ENCODE measurements at places on chromosomes 5 and 9. TPM values are rescaled to one million over a fixed set of nuclear protein-coding genes. Genes with fewer than 3 reads are reported as not detected.

Gene CNTFR
- total RNA-seq: 0.78 TPM

Gene TMEFF1
- 24.6 TPM for total RNA-seq

Gene MVB12B
- total RNA-seq: 7.7 TPM

Gene SPARC
- 247 TPM for total RNA-seq

Gene ANXA2R
- 0.49 TPM for total RNA-seq

Gene SPATA31A3
- 0.20 TPM for total RNA-seq

Gene TAS2R1
- not detected for total RNA-seq

Gene FAM221B
- total RNA-seq: not detected

DNA sequence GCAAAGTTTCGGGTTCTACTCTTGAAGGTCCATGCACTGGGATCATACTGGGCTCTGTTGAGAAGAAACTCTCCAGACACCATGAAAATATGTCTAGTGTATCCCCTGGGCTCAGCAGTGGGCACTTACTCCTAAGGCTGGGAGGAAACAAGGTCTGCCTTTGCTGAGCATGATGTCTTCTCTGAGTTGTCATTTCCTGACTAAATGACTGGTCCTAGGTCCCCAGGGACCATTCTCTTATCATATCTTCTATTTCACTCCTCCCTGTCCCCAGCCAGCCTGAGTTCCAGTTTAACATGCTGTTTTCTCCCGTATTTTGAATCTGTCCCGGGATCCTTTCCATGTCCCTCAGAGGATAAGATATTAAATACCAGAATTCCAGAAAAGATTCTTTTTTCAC, 225.4 kb downstream of the MTRR start:
- DNase-seq: no peak

DNA sequence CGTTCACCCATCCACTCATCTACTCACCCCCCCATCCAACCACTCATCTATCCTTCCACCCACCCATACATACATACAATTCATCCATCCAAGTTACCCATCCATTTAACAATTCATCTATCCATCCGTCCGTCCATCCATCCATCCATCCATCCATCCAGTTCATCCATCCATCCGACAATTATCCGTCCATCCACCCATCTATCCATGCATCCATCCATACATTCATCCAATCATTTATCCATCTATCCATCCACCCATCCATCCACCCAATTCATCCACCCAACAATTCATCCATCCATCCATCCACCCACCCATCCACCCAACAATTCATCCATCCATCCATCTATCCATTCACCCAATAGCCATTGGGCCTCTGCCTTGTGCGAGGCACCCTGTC, 173.2 kb upstream of the MVB12B start:
- no peak for DNase-seq

- no peak for DNase-seq
Measured at GRCh38 chr5:57862942-57863341, 380.3 kb upstream of the ACTBL2 start.

DNA sequence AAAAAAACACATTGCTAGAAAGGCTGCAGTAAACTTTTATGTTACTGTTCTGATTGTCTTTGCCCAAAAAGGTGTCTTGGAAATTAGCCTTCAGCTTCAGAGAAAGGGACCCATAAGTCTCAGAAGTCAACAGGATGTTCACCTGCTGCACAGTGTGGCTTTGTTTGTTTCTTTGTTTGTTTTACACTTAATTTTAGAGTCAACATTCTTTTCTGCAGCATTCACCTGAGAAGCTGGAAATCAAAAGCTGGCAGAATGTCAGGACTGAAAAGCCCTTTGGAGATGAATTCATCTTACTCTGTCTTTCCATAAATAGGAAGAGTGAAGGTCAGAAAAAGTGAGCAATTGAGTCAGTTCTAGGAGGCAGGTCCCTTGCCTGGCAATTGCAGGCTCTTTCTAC, 170.0 kb downstream of the PAPPA start:
- DNase-seq: no peak

GRCh38 chr5:43286623-43287022, 26.6 kb downstream of the HMGCS1 start:
- DNase-seq: no peak

GRCh38 chr5:157651623-157652376, 438 bp downstream of the SOX30 start:
- peak; percentile 3 for DNase-seq

DNA sequence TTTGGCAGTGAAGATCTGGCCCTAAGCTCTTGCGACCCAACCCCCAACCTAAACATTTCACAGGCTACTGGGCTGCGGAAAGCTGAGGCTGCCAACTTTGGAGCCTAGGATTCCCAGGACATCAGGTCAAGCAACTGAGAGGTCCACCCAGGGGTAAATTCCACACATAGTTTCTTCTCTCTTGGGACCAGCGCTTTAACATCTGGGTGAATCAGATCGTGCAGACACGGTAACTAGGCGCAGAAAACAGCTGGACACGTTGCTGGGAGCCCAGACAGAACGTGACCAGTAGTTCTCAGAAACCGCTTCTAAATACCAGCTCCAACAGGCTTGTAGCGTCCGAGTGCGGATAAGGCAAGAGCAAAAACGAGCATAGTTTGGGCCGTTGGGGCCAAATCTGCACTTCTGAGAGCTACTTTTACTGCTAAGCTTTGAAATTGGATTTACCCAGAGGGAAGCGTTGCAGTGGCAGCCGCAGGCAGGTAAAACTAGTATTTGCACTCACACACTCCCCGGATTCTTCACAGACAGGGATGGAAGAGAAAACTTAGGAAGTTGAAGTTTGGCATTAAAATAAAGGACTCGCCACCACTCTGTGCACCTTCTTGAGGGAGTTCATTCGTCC, 11.8 kb downstream of the ITGA1 start:
- peak; percentile 44 for DNase-seq

- DNase-seq: no peak
Measured at GRCh38 chr9:110738982-110739381, 70.4 kb downstream of the MUSK start.

GRCh38 chr9:84932915-84933527, 263.5 kb downstream of the NTRK2 start:
- no peak for DNase-seq

- no peak for DNase-seq
Measured at GRCh38 chr5:14364576-14365472, 216.8 kb upstream of the OTULINL start.

DNA sequence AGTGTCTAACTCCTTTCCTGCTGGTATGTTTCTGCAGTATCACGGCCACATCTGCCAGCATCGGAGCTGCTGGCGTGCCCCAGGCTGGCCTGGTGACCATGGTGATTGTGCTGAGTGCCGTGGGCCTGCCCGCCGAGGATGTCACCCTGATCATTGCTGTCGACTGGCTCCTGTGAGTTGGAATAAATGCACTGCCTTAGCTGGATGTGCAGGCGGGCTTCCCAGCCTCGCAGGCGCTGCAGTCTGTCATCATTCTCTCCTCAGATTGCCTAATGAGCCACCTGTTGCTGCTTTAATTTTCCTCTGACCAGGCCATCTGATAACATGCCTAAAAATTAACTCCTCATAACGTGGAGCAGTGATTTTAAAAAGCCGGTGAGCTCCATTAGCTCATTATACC, 79.1 kb upstream of the PLPP6 start:
- DNase-seq: no peak

DNA sequence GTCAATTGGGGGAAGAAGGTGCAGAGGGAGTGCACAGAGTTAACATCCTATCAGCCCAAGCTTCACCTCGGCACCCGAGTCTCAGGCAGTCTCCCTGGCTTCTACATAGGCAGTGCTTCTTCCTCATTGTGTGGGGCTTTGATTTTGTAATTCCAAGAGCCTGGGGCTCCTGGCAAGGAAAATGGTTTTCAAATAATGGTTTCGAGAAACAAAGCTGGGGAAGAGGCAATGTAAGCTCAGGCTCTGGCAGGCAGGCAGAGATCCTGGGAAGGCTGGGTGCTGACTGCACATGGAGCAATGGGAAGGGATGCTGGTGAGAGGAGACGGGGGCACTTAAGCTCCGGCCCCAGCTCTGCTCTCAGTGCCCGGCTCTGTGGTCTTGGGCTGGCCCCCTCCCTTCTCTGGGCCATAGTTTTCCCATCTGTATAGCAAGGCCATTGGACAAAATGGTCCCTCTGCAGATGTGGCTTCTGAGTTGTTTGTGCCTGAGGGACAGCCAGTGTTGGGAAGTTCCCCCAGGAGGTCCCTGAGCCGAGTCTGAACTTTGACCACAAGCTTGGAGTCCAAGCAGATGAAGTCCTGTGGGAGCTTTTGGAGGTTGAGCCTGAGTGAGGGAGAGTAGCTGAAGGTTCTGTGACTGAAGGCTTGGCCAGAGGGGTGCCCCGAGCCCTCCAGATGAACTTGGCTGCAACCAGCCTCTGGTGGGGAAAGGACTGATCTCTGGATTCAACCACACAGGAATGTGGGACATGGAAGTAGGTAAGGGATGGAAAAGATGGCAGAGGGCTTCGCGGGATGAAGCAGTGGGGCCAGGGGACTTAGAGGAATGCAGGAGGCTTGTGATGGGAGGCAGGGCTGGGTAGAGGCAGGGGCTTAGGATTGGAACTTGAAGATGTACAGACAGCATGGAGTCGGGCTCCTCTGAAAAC, 28.5 kb upstream of the IL17B start:
- DNase-seq: no peak

DNA sequence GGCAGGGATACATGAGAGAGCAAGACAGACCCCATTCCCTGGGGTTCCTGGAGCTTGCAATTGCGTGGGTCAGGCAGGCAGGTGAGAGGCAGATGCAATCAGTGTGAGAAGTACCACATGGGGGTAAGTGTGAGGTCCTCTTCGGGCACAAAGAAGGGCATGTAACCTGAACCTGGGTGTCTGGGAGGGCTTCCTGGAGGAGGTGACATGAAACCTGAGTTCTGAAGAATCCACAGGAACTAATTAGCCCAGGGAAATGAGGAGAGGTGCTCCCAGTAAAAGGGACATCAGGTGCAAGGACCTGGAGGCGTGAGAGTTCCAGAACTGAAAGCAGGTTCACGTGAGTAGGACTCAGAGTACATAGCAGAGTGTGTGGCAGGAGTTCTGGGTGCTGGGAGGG, 2.5 kb downstream of the AMBP start:
- DNase-seq: no peak

DNA sequence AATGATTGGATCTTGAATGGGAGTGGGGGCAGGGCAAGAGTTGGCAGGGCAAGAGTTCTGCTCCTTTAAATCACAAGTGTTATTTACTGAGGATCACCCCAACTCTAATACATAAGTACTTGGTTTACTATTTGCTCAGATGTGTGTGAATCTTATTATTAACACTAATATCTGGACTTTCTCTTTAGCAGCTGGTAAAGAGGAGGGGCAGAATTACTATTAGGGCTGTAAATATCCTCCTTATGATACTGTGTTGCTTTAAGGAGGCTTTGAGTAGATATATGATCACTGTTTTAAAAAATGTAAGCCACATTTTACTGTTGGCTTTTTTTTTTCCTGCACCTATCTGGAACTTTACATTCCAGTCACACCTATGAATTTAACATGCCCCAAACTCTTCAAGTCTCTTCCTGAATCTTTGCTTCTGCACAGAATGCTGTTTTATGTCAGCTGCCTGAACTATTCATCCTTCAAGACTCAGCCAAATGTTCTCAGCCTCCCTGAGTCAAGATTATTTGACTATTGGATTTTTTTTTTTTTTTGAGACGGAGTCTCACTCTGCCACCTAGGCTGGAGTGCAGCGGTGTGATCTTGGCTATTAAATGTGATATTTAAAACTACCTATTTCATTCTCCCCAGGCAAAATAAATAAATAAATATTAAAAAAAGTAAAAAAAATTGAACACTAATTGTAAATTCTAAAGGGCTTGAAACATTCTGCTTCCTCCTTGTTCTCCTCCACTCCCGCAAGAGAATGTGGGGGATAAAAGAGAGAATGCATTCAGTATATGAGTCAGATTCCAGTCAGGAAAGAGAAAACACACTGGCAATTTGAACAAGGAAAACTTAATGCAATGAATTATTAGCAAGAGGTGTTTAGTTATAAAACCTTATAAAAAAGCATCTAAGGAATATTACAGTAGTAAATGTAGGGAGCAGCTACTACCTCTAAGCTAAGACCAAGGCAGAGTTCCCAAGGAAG, 99.3 kb downstream of the FOCAD start:
- no peak for DNase-seq

DNA sequence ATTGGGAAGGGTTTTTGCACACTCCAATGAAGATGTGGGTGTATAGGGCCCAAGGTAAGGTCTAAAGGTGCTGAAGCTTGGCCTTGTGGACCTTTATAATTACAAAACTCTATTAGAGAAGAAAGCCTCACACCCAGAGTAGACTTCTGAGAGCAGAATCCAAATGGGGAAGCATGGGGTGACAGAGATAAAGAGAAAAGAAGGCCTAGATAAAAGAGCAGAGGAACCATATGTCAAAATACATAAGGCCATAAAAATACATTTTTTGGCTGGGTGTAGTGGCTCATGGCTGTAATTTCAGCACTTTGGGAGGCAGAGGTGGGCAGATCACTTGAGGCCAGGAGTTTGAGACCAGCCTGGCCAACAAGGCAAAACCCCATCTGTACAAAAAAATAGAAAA, 27.4 kb upstream of the TCERG1 start:
- DNase-seq: no peak

DNA sequence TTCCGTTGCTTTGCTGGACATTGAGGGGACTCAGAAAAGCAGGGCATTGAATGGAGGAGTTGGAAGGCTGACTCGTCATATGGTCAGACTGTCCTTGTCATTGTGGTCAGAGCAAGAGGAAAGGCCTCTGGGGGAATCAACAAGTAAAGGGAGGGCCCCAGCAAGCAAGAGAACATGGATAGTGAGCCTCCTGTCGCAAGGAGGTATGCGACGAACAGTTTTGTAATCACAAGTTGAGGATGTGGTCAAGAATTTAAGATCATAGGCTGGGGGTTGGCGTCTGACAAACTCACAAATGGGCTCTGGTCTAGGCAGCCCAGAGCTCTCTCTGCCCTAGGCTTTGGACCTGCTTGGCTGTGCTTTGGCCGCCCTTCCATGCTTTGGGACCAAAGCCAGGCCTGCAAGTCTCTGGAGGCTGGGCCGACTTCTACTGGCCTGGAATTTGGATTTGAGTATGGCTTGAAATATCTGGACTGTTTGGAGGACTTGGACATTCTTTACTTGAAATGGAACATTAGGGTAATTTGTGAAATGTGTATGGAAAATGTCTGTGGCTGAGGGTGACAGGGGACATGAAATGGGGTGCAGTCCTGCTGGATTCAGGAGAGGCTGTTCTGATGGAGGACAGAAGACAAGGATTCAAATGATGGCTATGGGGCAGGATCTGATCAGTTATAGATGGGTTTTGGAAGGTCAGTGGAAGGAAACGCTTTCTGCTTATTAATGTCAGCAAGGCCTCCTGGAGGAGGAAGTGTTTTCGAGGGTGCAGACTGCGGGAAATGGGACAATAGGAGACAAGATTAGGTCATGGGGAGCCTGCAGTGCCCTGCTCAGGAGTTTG, 19.2 kb upstream of the NDST1 start:
- peak; percentile 52 for DNase-seq

GRCh38 chr5:4674166-4674565, 466.0 kb upstream of the ADAMTS16 start:
- no peak for DNase-seq

GRCh38 chr5:178589180-178590140, 733 bp downstream of the COL23A1 start:
- no peak for DNase-seq

DNA sequence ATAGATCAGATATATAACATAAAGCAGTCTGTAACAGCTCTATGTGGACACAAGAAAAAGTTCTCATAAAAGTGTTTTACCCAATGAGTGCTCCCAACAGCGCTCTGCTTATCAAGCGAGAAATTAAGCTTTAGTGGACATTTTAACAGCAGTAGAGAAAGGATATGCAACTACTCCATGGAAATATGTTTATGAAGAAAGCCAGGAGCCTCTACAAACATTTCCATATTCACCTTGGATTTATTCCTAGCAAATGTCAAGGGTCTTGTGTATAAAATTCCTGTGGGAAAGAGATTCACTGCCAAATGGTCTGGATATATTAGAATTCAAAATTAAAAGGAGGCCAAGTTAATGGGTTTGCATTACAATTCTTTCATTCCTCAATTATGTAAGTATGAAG, 66.5 kb downstream of the DTWD2 start:
- DNase-seq: no peak

Measured in G401 (cell line).